IPS DF 6.9 (cell line): ENCODE measurements at places on chromosomes 4 and X.

- no peak for DNase-seq
Measured at GRCh38 chrX:117959045-117959444, 157.6 kb downstream of the KLHL13 start.

DNA sequence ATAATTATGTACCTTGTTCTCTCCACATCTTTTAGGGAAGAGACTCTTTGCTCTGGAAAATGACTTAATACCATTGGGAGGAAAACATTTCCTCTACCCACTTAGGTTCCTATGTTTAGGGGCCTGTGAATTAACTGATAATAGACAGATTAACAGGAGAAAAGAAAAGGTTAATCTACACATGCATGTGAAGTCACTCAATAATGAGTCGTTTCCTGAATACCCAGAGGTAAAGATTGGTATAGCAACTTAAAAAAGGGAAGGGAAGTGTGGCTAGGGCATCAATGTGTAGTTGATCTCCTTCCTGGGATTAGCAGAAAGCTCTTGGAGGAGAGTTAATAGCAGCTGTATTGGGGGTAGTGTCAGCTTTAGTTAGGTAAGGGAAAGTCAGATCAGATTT is 419.5 kb upstream of the ATOH1 start:
- DNase-seq: peak; percentile 45

- DNase-seq: no peak
Measured at GRCh38 chrX:68832101-68832416, 3.2 kb downstream of the EFNB1 start.

GRCh38 chr4:89247951-89248350 is 59.6 kb downstream of the GPRIN3 start:
- DNase-seq: no peak

DNA sequence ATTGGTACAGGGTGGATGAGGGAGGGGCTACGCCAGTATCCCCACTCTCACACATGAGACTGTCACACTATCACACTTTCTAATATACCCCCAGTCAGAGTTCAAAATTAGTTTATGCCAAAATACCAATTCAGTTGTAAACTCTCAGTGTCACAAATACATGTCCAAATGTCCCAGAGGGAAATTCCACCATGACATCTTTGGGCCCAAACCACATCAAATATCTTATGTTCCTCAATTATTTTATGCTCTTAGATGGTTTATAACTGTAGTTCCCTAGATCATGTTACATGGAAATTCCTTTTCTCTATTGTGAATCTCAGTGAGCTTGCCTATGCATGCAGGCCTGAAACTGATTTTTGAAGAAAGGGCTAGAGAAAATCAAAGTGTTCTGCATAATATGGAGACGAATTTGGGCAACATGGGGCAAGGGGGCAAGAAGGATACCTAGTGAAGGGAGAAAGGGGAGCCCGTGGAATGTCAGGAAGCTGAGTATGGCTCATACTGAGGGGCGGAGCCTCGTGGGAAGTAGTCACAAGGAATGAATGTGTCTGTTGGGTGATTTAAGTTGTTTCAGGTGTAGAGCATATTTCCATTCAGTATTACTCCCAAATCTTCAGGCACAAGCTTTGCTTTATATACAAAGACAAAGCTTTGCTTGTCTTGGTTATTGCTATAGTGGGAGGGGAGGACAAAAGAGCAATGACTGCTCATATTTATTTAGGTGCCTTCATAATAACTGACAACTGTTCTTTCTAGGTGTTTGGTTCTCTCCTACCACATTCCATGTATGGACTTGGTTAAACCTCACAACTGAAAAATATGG is 40.8 kb downstream of the CLNK start:
- no peak for DNase-seq

DNA sequence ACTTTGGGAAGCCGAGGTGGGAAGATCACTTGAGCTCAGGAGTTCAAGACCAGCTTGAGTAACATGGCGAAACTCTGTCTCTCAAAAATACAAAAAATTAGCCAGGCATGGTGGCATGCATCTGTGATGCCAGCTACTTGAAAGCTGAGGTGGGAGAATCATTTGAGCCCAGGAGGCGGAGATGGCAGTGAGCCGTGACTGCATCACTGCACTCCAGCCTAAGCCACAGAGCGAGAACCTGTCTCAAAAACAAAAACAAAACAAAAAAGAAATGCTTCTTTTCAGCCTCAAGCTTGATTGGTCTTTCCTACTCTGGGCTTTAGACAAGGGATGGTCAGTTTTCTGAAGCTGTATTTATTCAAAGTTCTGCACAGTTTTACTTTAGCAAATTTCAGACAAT is 15.8 kb upstream of the DHRSX start:
- no peak for DNase-seq

- no peak for DNase-seq
Measured at GRCh38 chr4:63492515-63492914, 916.7 kb downstream of the TECRL start.

- DNase-seq: no peak
Measured at GRCh38 chr4:108483079-108483478, 137.3 kb upstream of the RPL34 start.

GRCh38 chr4:7027913-7028312 is 15.3 kb upstream of the TADA2B start:
- no peak for DNase-seq

DNA sequence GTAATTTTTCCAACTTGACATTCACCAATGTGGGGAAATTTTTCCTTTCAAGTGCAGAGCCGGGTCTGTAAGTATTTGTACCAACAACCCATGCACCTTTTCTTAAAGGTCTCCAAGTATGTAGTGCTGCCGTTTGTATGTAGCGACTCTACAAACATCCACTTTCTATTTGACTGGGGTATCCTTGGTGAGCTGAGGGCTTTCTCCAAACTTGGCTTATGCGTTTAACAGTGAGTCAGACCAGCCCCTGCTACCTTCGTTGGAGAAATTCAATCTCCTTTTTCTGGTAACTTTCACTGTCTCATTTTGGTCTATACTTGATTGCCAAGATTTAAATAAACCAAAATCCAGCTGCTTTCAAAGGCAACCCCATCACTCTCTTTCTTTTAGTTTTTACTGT is 34.9 kb downstream of the MGST2 start:
- DNase-seq: no peak

- DNase-seq: no peak
Measured at GRCh38 chrX:69231903-69232302, 66.7 kb upstream of the PJA1 start.

- DNase-seq: no peak
Measured at GRCh38 chr4:86388252-86388651, 28.4 kb upstream of the MAPK10 start.

- DNase-seq: no peak
Measured at GRCh38 chr4:38815885-38816782, 11.5 kb upstream of the TLR1 start.

DNA sequence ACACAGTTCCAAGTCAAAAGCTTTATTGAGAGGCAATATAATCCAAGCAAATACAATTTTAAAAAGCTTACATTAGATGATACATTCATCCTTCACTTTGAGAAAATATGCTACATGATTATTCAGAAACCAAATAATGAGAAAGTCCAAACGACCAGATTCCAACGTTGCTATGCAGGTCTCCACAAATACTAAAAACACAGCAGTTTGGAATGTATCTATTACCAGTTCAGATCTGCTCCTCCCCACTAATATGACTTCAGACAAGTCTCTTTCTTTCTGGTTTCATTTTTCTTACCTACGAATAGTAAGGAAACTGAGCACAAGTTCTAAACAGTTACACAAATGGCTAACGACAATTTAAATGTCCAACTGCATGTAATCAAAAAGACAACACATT is 9.5 kb downstream of the NAF1 start:
- DNase-seq: no peak

DNA sequence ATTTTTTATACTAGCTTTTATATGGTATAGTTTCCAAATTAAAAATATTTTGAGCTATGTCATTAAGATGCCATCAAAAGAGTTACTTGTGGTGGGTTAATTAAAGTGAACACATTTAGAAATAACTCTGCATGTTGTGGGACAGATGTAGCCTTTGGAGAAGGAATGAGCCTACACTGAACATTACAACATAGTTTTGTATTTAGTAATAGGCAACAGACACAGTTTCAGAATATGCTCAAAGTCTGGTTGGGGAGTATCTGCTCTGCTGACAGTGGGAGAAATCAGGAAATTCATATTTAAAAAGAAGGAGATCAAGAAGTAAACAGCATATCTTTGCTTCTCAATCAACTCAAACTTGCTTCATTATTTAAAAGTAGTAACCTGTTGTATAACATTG is 23.7 kb downstream of the EMCN start:
- DNase-seq: no peak

DNA sequence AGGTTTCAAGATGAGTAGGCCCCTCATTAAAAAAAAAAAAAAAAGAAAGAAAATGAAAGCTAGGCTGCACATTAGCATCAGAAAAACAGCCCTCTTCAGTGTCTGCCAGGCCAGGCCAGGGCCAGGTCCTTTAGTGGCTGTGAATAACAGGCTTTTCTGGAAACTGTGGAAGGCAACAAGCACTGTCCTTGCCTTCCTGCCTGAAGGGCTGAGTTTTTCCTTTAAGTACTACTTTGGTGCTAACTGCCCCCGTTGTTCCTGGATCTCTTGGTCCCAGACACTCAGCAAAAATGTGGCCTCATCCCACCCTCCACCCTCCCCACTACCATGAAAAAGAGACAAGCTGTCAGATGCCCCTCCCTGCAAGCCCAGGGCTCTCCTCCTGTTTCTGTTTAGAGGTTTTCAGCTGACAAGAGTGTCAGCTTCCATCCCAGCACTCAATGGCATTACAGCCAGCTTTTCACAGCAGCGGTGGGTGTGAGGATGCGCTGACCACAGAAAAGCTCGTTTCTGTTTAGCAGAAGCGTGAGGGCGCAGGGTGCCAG is 174.2 kb downstream of the NHS start:
- no peak for DNase-seq

DNA sequence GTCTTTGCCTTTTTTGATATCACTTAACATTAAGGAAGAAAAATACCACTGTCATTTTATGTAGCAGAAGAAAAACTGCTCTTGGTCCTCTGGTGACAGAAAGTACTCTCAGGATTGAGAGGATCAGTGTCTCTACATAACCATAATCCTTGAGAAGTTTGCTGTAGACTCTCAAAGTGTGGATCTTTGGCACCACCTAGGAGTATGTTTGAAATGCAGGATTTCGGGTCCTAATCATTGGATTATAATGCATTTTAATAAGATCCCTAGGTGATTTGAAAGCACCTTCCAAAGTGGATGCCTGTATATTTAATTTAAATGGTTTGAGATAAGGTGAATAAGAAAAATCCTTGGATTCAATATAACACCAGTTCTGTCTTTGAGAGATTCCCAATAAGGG is 23.2 kb downstream of the MOB1B start:
- DNase-seq: no peak

- DNase-seq: no peak
Measured at GRCh38 chr4:2859514-2859913, 15.9 kb downstream of the ADD1 start.

- DNase-seq: no peak
Measured at GRCh38 chrX:47662144-47662657, 3.2 kb upstream of the UXT start.

- DNase-seq: no peak
Measured at GRCh38 chrX:20433388-20433775, 166.7 kb upstream of the RPS6KA3 start.

DNA sequence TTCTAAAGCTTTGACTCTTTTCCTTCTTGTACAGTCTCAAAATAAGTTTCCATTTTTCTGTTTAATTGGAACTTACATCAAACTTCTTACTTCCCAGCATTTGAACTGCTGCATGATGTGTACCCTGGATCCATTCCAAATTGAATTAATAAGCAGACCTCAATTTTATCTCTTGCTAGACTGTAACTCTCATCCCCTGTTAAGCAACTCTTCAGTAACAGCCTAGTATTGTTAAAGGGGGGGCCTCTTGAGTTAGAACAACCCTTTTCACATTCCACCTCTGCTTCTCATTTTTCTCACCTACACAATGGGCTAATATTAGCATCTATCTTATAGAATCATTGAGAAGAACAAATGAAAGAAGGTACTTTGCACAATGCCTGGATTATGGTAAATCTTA is 169.4 kb downstream of the IL1RAPL1 start:
- no peak for DNase-seq

DNA sequence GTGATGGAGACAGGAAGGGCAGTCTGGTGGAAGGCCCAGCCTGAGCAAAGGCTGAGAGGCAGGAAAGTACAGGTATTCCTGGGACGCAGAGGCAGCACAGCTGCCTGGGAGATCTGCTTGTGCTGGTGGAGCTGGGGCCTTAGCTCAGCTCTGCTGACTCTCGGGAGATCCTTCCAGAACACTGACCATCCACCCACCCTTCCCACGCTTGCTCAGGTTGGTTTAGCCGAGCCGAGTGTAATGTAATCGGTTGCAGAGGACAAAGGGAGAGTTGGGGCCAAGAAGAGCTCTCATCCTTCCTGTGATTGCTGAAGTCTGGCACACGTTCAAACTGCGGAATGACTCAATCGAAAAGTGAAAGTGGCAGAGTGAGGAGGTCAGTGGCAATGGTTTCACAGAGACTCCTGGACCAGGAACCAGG is 43.1 kb upstream of the GPR78 start:
- no peak for DNase-seq

- DNase-seq: no peak
Measured at GRCh38 chr4:42923431-42923830, 30.9 kb downstream of the GRXCR1 start.

DNA sequence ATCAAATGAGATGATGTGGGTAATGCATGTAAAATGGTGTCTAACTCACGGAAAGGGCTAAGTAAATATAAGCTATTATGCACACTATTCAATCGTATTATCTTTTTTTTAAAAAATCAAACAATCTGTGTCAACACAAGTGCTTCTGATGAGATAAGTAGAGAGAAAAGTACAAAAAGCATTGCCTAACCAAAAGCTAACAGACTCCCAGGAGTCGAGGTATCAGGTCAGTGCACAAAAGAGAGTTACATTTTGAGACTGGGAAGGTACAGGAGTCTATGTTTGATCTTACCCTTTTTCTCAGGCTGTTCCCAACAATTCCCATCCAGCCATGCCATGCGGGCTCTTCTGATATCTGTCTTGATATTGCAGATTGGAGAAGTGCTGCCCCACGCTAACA is 203.3 kb upstream of the ZIC3 start:
- no peak for DNase-seq

- DNase-seq: no peak
Measured at GRCh38 chr4:83852085-83852451, 316.2 kb downstream of the GPAT3 start.

DNA sequence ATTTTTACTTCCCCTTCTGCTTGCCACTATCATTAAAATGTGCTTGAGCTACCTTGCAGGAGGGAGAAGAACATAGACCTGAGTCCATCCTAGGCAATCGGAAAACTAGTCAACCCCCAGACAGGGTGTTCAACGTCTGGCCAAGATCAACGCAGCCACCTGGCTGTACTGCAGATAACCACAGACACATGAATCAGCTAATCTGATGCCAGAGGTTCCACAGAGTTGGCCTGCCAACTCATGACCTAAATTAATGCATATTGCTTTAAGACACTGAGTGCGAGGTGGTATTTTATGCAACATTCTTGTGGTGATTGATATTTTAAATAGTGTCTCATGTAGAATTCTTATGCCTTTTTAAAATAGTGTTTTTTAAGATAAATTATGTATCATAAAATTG is 1283.8 kb upstream of the PABPC4L start:
- no peak for DNase-seq

GRCh38 chr4:31104043-31104442 is 383.9 kb downstream of the PCDH7 start:
- no peak for DNase-seq

GRCh38 chr4:139933104-139933503 is 220.9 kb downstream of the MAML3 start:
- DNase-seq: no peak
